ENCODE measurements at places on chromosomes 1 and 21.

DNA sequence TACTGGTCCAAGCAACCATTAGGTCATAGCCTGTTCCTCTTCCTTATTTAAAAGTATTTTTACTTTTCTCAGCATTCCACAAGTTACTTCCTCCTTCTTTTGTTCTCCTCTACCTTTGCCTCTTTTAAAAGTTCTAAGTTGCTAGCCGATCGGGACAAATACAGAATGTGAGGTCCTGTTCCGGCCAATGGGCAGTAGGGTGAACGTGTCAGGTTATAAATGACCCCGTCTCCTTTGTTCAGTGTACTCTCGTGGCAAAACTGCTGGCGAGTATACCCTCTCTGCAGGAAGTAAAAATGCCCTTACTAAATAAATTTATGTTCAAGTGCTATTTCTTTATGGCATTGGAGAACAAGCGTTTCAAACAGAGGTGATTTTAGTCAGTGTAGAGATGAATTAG lies 2.5 kb downstream of the ADCY10 start:
- no peak for DNase-seq

DNA sequence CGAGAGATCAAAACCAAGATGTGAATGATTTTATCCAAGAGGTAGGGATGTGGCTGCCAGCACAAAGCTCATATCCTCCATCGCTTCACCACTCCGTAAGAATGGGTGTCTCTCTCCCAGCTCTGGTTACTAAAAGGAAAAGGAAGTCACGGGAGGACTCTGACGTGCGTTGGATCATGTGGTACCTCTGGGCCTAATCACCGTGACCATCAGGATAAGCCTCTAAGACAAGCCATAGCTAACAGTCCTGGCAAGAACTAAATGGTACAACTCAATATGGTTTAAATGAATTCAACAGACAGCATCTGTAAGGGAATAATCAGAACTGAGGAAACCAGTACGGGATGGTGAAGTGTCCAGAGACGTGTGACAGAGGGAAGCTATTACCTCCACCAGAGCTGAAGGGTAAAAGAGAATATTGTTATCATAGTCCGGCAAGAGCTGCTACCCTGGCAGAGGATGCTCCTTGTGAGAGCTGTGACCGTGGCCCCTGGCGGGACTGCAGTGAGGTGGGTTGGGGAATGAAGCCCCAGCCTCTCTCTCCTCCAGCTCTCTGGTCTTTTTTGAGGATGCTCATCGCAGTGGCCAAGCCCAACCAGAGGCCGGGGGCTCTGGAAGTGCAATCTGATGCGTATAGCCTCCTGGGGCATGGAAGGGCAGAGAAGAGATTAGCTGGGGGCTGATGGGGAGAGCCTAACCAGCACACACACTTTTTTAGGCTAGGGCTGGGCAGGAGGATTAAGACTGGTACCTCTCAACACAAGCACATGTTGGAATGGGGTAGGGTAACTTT lies 54.2 kb downstream of the KIAA1614 start:
- no peak for DNase-seq

DNA sequence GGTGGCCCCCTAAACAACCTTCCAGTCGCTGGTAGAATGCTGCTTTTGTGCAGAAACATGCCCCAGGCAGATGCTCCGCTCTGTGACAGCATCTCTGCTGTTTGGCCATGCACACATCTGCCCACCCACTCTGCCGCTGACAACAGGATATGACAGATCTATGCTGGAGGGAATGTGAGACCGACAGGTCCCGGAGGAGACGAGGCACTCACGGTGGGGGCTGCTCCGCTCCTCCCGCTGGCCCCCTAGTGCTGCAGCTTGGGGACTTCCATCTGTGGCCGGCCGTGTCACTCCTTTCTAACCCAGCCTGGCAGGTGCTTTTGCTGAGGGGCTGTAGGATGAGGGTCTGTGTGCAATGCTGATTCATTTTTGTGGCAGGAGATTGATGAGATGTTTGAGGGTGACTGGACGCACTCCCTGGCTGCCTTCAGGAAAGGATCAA lies 49.1 kb upstream of the DMRTB1 start:
- DNase-seq: no peak

GRCh38 chr1:93140106-93140505 lies 40.1 kb downstream of the TMED5 start:
- DNase-seq: no peak

DNA sequence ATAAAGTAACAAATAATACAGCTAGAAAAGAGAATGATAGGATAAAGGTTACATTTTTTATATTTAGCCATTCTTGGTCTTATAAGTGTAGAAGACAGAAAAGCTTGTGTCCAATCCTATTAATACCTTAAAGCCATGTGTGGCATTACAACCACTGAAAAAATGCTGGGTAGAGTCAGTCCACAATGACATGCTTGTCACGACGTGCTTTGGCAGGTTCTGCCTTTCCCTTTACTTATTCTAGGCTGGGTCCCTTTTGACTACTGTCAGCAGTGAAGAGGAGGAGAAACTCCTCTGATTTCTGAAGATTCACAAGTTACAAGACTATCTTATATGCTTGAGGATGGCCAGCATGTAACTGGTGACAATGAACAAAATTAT lies 14.6 kb upstream of the AIM2 start:
- DNase-seq: no peak

DNA sequence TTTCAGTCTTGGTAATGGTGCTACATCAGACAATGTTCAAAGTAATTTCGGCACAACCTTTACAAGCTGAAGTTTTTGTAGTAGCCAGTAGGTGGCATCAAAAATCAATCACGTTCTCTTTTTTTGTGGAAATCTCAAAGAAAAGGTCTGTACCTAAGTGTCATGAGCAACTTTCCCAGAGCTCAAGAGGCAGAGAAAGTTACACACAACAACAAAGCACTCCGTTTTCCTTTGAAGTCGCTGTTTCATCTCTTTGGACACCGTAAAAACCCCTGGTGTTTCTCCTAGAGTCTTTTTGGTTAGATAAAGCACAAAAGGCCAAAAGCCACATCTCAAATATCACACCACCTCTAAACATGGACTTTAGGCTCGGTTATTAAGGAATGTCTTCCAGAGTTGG lies 131.6 kb downstream of the LHX8 start:
- DNase-seq: no peak

DNA sequence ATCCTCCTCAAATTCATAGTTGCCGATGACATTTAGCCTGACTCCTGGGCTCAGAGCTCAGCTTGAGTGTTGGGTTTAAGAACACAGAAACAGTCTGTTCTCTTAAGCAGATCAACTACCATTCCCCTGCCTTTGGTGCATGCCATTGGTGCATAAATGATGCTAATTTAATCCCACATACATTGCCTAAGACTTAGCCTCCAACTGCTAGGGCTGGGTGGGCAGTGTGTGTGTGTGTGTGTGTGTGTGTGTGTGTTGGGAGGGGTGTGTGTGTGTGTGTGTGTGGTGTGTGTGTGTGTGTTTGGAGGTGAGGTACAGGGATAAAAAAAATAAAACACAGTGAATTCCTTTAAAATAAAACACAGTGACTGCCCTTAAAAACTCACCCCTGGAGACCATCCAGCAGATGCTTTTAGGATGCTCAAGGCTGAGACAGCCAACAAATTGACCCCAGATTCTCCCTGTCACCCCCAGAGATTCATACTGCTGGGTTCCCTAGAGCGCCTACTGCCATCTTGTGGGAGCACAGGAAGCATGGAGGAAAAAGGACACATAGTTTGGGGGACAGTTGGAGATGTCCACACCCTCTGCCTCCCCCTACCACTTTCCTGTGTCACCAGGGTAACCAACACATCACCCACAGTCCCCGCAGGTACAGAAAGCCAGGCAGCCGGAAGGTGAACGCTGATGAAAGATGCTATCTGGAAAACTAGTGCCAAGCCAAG lies 30.6 kb downstream of the KLHDC7A start:
- no peak for DNase-seq
